ENCODE measurements at places on chromosomes 2 and 18. TPM values are rescaled to one million over a fixed set of nuclear protein-coding genes. Genes with fewer than 3 reads are reported as not detected.

The APOB gene
- total RNA-seq, result not detected

- DNase-seq, result no peak
Observed at GRCh38 chr2:88537640-88538039, 85.1 kb upstream of the FOXI3 start.

The G6PC2 gene
- total RNA-seq, result not detected

DNA sequence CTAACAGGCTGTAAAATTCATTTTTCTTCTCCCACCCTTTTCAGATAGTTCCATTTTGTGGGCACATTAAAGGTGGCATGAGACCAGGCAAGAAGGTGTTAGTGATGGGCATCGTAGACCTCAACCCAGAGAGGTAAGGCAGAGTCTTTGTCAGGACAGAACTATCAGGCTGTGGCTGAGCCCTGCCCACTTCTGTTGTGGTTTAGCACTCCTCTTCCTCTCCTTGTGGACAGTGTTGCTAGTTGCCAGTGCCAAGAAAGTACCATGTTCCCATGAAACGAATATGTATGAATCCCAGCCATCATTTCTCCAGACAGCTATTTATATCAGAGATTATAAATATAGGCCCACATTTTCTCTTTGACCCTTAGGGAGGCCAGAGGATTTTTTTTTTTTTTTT is 1.6 kb downstream of the LGALSL start:
- no peak for DNase-seq

DNA sequence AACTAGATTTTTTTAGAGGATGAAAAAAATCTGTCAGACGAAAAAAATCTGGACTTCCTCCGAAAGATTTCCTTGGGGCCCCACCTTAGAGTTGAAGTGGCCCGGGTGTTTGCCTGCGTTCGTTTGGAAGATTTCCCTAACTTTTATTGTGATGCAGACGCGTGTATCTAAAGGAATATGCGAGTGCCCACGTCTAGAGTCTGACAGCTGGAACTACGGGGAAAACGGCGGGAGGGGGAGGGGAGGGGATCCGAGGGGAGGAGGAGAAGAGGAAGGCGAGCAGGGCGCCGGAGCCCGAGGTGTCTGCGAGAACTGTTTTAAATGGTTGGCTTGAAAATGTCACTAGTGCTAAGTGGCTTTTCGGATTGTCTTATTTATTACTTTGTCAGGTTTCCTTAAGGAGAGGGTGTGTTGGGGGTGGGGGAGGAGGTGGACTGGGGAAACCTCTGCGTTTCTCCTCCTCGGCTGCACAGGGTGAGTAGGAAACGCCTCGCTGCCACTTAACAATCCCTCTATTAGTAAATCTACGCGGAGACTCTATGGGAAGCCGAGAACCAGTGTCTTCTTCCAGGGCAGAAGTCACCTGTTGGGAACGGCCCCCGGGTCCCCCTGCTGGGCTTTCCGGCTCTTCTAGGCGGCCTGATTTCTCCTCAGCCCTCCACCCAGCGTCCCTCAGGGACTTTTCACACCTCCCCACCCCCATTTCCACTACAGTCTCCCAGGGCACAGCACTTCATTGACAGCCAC is 2.4 kb upstream of the SP9 start:
- DNase-seq, result no peak

GRCh38 chr2:166067229-166067628 is 60.6 kb downstream of the SCN1A start:
- no peak for DNase-seq

- no peak for DNase-seq
Observed at GRCh38 chr18:8899000-8899399, 193.6 kb downstream of the MTCL1 start.

DNA sequence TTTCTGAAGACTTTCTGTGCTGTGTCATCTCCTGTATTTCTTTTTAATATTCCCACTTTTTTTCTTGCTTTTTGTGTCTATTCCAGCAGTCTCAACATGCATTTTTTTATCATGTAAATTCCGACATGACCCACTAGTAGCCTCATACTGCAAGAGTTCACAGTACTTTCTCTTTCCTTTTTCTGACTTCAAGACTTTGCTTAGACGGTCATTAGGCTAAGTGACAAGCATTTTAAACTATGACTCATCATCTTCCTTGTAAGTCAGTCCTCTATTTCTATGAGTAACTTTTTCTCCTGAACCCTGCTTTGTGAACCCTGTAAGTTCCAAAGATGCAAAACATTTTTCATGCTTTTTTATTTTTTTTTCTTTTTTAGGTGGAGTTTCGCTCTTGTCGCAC is 381.2 kb downstream of the TXNL1 start:
- DNase-seq, result no peak

The IL37 gene
- not detected for total RNA-seq

The TYMS gene
- total RNA-seq, result 246 TPM

DNA sequence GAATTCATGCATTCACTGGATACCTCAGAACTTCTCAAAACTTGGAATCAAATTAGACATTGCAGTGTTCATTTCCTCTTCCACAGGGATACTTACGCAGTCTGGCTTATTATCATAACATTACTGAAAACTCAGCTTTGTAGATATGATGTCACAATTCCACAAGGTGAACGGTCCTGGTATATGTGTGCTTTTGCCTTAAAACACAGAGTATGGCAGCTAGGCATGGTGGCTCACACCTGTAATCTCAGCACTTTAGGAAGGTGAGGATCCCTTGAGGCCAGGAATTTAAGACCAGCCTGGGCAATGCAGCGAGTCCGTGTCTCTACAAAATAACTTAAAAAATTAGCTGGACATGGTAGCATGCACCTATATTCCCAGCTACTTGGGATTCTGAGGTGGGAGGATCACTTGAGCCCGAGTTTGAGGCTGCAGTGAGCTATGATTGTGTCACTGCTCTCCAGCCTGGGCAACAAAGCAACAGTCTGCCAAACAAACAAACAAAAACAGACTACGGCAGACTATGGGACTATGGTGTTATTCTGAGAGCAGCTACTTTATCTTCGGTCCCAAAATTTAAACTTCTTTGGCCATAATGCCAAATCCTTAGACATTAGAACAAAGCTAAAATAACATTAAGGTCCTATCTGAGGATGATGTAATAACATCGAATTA is 1191.9 kb upstream of the SLC39A10 start:
- DNase-seq, result no peak

- no peak for DNase-seq
Observed at GRCh38 chr18:68960355-68960754, 162.5 kb downstream of the CCDC102B start.

DNA sequence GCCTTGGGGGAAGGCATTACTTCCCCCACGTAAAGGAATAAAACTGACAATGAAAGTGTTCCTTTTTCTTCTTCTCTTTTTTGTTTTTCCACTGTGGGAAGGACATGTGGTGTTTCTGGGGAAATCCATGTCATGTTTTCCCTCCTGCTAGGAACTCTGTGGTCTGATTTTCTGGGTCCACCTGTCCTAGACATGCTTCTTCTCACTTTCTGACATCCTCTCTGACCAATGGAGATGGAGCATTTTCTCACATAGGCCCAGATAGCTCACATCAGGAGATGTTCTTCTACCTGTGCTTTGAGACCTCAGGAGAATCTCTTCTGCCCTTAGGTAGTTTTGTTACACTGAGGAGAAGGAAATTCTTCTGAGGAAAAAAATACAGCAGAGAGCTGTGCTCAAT is 252.0 kb upstream of the SIX3 start:
- DNase-seq, result no peak

- no peak for DNase-seq
Observed at GRCh38 chr2:181430406-181431118, 26.6 kb upstream of the ITGA4 start.

- no peak for DNase-seq
Observed at GRCh38 chr2:274503-274902, 9.8 kb downstream of the ACP1 start.

- DNase-seq, result no peak
Observed at GRCh38 chr18:9982711-9983110, 68.9 kb downstream of the VAPA start.

DNA sequence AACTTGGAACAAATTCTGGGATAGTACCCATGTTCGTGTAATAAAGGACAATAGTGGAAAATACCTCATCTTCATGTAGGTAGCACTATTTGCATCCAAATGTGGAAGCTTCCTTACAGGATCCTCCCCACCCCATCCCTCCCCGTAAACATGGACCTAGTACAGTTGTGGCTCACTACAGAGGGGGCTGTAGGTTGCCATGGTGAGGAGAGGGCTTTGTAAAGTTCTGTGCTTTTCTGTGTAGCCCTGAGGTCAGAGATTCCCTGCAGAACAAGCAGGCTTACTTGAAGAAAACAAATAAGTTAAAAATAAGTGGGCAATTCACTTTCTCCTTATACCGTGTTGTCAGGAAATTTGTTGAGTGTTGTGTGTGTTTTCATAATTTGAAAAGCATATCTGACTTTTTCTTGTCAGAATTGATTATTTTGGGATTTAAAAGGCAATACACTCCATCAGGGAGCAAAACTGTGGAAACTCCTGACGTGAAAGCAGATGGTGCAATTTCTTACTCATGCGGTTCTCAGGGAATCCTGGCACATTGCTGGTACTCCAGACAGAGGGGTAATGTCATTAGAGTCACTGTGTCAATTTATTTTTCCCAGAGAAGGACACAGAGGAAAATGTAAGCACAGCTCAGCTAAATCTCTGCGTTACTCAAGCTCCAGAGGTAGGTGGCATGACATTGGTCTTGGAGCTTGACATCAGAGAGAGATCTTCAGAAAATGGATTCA is 174.2 kb upstream of the LHCGR start:
- DNase-seq, result no peak

DNA sequence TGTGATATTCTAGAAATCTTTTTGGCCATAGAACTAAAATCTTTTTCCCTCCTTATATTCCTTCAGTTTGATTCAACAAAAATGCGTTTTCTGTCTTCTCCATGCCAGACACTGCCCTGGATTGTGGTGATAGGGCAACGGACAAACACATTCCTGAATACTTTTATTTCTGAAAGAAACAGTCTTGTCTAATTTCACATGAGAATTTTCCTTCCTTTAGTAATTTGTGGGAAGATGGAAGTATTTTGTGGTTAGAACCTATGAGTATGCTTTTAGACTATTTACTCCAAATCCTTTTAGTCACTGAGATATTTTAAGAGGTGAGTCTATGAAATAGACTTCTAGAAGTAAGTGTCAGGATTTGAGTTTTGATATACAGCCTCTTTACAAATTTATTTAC is 49.6 kb downstream of the COL5A2 start:
- DNase-seq, result no peak

- no peak for DNase-seq
Observed at GRCh38 chr2:40814616-40815015, 362.7 kb upstream of the SLC8A1 start.
